Non-pigmented ciliary epithelial cell (primary cell): ENCODE measurements at places on chromosomes 2 and 18.
A peak's percentile ranks its signal among the peaks of the same experiment; 100 is the strongest.

DNA sequence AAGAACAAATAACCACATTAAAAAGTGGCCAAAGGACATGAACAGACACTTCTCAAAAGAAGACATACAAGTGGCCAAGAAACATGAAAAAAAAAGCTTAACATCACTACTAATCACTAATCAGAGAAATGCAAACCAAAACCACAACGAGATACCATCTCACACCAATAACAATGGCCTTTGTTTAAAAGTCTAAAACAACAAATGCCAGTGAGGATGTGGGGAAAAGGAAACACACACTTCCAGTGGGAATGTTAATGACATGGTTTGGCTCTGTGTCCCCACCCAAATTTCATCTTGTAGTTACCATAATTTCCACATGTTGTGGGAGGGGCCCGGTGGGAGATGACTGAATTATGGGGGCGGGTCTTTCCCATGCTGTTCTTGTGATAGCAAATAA, 147.1 kb downstream of the GALNT1 start:
- no peak for DNase-seq

DNA sequence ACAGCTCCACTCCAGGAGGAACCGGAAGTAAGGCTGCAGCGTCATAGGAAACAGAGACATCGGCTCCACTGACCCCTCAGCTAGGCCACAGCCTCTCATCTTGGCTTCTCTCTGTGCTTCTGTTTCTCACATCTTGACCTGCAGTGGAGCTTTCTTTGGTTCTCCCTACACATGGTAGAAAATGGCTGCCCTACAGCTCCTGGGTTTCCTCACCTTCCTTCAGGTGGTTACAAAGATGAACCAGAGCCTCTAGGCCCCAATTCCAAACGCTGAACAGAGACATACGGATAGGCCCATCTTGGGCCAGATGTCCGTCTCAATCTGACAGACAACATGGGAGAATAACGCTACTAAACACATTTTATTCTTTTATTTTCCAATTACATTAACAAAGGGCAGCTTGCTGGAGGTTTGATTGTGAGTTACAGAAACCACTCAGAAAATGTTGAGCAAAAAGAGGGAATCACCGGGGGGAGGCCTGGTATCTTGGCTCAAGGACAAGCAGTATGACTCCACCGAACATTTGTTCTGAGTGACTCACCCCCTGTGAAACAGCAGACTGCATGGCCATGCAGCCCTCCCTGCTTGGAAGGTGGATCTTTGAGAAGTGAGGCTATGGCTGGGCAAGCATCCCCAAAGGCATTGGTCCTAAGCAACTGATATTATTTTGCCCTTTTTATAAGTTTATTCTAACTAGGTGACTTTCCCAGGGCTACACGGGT, 303.5 kb downstream of the CDCA7 start:
- DNase-seq, result peak; percentile 91

- no peak for DNase-seq
Measured at GRCh38 chr2:223082706-223083105, 30.7 kb downstream of the KCNE4 start.

DNA sequence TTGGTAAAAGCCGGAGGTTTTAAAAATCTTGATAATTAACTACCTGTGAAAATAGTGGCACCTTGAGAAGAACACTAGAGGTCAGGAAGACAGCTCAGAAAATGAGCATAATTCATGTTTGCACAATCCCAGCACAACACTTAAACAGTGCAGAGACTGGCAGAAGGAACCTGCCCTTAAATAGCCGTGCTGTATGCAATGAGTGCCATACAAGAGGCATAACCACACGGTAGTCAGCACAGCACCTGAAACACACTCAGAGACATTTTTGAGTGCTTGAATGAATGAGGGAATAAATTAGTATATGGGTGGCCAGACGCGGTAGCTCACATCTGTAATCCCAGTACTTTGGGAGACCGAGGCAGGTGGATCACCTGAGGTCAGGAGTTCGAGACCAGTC, 164.9 kb downstream of the PAX3 start:
- DNase-seq, result no peak

DNA sequence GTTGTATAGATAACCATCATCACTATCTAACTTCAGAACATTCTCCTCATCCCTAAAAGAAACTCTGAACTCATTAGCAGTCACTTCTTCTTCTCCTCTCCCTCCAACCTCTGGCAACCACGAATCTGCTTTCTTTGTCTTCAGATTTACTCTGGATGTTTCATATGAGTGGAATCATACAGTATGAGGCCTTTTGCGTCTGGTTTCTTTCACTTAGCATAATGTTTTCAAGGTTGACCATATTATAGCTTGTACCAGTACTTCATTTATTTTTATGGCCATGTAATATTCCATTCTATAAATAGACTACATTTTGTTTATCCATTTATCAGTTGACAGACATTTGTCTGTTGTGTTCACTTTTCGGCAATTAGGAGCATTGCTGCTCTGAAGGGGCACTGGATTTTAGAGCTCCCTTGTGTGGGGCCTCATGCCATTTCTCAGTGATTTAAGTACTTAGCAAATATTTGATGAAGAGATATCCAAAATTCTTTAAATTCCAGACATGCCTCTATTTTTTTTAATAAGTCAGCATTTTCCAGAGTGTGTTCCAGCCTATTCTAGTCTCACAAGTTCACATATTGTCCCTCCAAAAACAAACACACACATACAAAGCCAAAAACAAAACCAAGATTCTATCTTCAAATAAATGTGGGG, 22.5 kb upstream of the MAP3K20 start:
- DNase-seq, result no peak

GRCh38 chr2:150520033-150520432, 32.6 kb upstream of the RND3 start:
- DNase-seq, result no peak

DNA sequence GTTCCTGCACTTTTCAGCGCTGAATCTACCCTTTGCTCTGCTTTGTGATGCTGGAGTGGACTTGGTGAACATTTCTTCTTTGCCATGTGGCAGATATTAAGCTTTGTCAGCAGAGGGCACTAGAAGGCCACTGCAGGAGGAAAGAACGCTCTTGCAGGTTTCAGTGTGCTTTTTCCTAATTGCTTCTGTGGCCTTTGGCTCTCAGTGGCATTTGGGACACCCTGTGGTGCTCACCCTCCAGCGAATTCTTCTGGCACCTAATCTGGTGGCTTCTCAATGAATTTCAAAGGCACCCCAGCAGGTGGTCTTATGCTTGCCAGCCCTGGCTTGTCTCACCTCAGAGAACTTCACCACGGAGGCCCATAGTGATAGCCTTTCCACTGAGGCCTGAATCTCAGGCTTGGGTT, 146.7 kb downstream of the MYO3B start:
- peak; percentile 13 for DNase-seq

GRCh38 chr2:60492548-60492947, 60.9 kb downstream of the BCL11A start:
- DNase-seq, result no peak

GRCh38 chr18:28995319-28995718, 818.4 kb upstream of the CDH2 start:
- DNase-seq, result no peak

GRCh38 chr18:31667185-31667584, 17.2 kb downstream of the B4GALT6 start:
- no peak for DNase-seq

GRCh38 chr18:11322006-11322405, 172.6 kb upstream of the PIEZO2 start:
- no peak for DNase-seq

GRCh38 chr2:28528206-28528605, 32.3 kb downstream of the PLB1 start:
- no peak for DNase-seq

GRCh38 chr2:75053484-75054112, 95.2 kb downstream of the POLE4 start:
- DNase-seq, result no peak

- DNase-seq, result no peak
Measured at GRCh38 chr2:125874564-125874963, 781.4 kb upstream of the GYPC start.

DNA sequence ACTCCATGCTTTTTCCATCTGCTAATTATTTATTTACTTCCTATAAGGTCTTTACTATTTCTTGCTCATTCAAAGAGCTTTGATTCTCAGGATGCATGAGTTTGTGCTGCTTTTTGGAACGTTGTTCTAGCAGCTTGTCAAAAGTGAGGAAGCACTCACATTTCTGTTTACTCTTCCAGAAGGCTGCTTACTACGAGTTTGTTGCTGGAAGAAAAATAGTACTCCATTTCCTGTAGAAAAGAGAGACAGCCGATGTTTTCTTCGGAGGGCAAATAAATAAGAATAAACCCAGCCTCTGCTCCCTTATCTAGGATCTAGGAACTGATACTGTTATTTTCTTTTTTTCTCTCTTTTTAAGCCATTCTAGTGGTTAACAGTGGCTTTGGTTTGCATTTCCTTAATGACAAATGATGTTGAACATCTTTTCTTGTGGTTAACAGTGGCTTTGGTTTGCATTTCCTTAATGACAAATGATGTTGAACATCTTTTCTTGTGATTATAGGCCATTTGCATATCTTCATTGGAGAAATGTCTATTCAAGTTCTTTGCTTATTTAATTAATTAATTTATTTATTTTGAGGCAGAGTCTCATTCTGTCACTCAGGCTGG, 20.5 kb downstream of the CYP27A1 start:
- DNase-seq, result no peak

- DNase-seq, result no peak
Measured at GRCh38 chr2:74010087-74010541, 25.4 kb downstream of the TET3 start.

GRCh38 chr18:22670914-22671313, 253.2 kb upstream of the CTAGE1 start:
- DNase-seq, result no peak

DNA sequence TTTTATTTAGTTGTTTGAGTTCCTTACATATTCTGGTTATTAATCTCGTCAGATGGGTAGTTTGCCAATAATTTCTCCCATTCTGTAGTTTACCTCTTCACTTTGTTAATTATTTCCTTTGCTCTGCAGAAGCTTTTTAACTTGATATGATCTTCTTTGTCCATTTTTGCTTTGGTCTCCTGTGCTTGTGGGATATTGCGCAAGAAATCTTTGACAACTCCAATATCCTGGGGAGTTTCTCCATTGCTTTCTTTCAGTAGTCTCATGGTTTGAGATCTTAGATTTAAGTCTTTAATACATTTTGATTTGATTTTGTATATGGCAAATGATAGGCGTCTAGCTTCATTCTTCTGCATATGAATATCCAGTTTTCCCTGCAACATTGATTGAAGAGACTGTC, 389.2 kb downstream of the LRP1B start:
- DNase-seq, result no peak

GRCh38 chr2:206056286-206056685, 29.7 kb downstream of the INO80D start:
- no peak for DNase-seq

- DNase-seq, result no peak
Measured at GRCh38 chr18:36341944-36342343, 44.4 kb downstream of the FHOD3 start.

GRCh38 chr2:72694715-72695496, 130.9 kb downstream of the EXOC6B start:
- DNase-seq, result peak; percentile 38

GRCh38 chr18:77115192-77115953, 17.2 kb downstream of the MBP start:
- no peak for DNase-seq

- peak; percentile 10 for DNase-seq
Measured at GRCh38 chr2:179412112-179412511, 147.5 kb upstream of the SESTD1 start.

DNA sequence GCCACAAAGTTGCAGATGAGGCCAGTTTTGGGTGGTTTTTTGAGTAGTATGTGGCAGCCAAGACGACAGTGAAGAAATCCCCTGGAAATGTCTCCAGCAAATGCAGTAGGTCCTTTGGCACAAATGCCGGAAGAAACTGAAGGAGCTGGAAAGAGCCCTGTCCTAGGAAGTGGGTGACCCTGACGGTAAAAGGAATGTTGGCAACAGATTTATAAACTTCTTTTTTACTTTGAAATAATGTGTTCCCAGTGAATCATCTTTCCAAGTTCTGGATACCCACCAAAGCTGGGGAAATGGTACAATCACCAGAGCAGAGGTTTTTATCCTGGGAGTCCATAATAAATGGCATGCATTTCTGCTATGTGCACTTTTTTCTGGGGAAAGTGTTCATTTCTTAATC, 112.9 kb downstream of the CSRNP3 start:
- no peak for DNase-seq

- DNase-seq, result no peak
Measured at GRCh38 chr18:44098551-44099098, 582.1 kb upstream of the SETBP1 start.

- no peak for DNase-seq
Measured at GRCh38 chr18:42067518-42067917, 112.5 kb downstream of the PIK3C3 start.

DNA sequence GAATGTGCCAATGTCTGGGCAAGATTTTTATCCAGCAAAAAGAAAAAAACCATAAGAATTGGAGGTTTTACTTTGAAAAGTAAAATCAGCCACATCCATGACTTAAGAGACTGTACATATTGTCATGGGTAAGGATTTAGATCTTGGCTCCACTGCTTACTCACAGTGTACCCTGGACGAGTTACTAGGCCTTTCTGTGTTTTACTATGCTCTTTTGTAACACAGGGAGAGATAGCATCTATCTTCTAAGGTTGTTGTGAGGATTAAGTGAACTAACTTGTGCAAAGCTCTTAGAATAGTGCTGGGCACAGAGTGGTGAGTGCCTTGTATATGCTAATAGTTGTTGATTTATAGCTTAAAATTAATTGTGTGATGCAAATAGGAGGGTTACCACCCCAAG, 255.9 kb downstream of the NEDD4L start:
- no peak for DNase-seq

DNA sequence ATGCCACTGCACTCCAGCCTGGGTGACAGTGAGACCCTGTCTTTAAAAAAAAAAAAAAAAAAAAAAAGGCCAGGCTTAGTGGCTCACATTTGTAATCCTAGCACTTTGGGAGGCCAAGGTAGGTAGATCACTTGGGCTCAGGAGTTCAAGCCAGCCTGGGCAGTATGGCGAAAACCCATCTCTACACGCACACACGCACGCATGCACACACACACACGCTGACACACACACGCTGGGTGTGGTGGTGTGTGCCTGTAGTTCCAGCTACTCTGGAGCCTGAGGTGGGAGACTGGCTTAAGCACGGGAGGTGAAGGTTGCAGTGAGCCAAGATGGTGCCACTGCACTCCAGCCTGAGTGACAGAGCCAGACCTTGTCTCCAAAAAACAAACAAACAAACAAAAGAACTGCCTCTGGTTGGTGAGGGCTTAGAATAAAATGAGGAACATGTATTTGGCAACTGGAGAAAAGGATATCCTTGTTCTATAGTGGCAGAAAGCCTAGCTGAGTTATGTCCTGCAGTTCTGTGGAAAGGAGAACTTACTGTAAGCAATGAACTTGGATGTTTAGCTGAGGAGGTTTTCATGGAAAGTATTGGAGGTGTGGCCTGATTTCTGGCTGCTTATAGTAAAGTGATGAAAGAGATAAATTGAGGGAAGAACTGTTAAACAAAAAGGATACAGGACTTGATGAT, 34.0 kb downstream of the HAT1 start:
- no peak for DNase-seq
